Muscle of arm (tissue), 14 donors: ENCODE measurements at places on chromosomes 16 and 17.

- no peak for DNase-seq
These were observed 274.0 kb downstream of the PHKB start for GRCh38 chr16:47734987-47735594.

DNA sequence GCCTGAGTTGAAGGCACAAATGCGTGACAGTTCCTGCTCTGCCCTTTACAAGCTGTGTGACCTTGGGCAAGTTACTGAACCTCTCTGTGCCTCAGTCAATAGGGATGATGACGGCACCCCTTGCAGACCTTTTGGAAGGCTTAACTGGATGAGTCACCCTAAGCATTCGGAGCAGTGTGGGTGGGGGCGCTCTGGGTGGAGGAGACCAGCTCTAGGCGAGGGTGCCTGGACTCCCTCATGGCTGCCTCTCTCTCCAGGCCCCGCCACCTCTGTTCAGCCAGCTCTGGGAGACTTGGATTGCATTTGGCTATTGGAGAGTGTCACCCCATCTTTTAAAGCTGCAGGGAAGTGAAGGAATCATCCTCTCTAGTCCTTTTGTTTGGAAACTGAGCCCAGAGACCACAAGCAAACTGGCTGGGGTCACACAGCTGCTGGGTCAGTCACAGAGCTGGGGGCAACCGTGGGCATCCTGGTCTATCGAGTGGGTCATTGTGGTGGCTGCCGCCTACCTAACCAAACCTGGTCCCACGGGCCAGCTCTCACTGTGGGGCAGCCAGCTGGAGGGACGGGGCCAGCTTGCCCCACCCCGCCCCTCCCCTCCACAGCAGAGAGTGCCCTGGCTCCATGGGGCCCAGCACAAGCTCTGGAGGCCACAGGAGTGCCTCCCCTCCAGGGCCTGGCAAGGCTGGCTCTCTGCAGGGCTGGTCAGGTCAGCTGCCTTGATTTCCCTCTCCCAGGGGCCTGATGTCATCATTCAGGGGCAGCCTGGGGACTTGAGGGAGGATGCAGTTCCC is 20.2 kb upstream of the GSE1 start:
- DNase-seq, result no peak

- no peak for DNase-seq
These were observed 78.9 kb downstream of the IRX5 start for GRCh38 chr16:55009581-55009980.

GRCh38 chr16:56795011-56795410 is 65.1 kb downstream of the NUP93 start:
- no peak for DNase-seq

GRCh38 chr16:64074706-64075105 is 1047.2 kb downstream of the CDH11 start:
- DNase-seq, result peak; percentile 53

GRCh38 chr16:49488740-49489525 is 115.3 kb downstream of the C16orf78 start:
- no peak for DNase-seq

DNA sequence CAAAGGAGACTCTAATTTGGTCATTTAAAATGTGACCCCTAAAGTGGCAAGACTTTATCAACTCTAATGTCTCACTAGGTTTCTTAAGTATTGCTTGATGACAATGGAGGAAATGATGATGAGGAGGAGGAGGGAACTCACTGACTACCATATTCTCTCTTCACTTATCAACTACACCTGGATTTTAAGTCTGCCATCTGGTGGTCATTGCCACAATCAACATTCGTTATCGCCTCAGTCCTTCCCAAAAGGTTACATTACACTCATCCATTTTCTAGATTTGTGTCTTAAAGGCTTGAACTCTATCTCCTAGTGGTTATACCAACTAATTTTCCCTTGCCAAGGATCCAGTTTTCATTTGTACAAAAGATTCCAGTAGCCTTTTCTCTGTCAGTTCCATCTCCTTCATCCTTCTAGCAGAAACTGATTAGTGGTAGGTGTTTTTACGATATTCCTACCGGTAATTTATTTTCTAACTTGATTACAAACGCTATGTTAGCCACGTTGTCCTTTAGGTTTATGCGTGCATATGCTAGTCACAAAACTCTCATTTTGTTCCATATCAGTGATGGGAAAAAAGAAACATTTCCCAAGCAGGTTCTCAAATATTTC is 114.6 kb upstream of the NOG start:
- DNase-seq, result no peak

DNA sequence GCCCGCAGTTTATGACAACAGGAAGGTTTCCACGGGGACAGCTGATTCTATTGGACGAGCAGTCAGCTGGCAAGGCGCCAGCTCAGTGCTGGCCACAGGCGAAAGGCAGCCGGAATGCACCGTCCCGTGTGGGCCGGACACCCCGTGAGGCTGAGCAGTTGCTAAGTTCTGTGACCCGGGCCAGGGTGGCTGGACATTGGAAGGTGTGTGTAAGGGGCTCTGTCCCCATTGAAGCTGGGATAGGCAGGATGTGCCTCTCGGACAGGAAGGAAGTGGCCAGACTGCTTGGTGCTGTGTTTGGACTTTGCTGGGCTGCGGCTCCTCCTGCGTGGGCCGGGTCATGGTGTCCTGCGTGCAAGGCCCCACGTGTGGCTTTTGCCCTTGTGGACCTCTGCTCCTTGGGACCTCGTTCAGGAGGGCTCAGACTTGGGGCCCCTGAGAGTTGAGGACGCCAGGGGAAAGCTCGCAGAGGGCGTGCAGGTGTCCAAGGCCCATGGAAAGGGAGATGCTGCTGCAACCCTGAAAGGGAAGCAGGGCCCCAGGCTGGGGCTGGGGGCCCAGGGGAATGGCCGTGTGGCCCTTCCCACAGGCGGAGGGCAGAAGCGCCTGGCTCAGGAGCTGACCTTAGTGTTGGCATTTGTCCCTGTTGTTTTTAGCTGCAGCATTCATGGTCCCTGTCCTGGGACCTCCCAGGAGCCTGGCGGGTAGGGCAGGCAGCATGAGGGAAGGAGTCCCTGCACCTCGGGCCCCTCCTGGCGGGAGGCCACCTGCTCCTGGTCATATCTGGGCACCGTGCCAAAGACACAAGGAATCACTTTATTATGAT is 10.0 kb downstream of the BAIAP2 start:
- DNase-seq, result peak; percentile 88

- DNase-seq, result no peak
These were observed 3.8 kb downstream of the MARF1 start for GRCh38 chr16:15639061-15639568.

GRCh38 chr17:29010129-29010528 is 4.3 kb upstream of the SEZ6 start:
- no peak for DNase-seq

- no peak for DNase-seq
These were observed 233.1 kb upstream of the GSE1 start for GRCh38 chr16:85380002-85380395.

DNA sequence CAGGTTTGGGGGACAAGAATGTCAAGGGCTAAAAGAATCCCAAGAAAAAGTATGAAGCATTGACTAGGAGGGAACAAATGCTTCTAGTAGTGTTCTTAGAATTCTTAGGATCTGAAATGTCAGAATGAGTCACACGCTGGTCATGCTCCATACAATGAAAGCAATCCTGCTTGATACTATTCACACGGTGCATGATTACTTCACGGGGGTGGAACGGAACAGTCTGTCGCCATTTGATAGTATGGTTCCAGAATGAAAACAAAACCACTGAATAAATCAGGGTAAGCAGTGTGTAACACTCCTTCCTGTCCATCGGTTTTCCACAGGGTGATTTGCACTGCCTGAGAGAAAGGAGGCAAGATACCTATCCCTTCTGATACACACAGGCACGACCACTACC is 22.9 kb upstream of the YWHAE start:
- DNase-seq, result no peak

- DNase-seq, result peak; percentile 21
These were observed at the start of gene P2RX5 for GRCh38 chr17:3695723-3696411. TSS of gene P2RX5 (minus strand) at chr17:3696155. CDS start at chr17:3696005, 150 bp downstream.

- no peak for DNase-seq
These were observed 16.7 kb downstream of the CDH11 start for GRCh38 chr16:65105171-65105570.

DNA sequence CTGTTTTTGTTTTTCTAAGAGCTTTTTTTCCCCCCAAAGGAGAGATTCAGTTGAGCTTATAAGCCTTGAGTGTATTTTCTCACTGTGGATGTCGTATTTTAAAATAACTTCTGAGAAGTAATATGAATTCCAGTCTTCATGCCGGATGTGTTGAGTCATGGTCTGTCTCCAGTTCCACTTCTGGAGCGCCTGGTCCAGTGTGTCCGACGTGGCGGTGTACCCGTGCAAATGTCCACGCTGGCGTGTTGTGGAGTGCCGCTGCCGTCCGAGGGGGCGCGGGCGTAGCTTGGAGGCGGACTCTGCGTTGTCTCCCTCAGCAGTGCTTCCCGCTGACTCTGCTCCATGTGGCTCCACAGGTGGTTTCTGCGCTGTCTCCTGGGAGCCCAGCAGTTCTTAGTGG is 60.9 kb upstream of the ZNF750 start:
- peak; percentile 44 for DNase-seq

- no peak for DNase-seq
These were observed 21.6 kb downstream of the CD300LF start for GRCh38 chr17:74691151-74691550.

GRCh38 chr17:18380471-18381157 is 3.0 kb downstream of the EVPLL start:
- no peak for DNase-seq

DNA sequence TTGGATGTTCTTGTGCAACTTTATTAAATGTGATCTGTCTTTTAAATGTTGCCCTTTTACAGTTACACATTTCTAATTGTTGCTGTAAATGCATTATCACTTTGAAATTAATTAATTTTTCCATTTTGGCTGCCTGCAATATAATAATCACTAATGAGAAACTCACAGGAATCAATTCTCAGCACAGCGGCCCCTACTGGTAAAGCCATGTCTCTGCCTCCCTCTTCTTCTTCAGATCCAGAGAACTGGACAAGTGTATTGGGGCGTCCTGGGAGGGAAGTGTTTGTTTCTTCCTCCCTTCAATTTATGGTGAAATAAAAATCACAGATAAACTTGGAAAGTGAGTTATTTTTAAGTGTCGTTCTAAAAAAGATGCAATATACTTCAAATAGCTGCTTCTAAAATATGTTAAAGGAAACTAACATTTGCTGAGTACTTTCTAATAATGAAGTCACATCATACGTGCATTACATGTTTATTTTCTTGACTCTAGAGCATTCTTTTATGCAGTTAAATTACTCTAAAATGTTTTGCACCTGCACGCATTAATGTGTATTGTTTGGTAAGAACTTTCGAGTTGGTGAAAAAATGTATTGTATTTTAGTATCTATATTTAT is 338.0 kb downstream of the WWOX start:
- no peak for DNase-seq

DNA sequence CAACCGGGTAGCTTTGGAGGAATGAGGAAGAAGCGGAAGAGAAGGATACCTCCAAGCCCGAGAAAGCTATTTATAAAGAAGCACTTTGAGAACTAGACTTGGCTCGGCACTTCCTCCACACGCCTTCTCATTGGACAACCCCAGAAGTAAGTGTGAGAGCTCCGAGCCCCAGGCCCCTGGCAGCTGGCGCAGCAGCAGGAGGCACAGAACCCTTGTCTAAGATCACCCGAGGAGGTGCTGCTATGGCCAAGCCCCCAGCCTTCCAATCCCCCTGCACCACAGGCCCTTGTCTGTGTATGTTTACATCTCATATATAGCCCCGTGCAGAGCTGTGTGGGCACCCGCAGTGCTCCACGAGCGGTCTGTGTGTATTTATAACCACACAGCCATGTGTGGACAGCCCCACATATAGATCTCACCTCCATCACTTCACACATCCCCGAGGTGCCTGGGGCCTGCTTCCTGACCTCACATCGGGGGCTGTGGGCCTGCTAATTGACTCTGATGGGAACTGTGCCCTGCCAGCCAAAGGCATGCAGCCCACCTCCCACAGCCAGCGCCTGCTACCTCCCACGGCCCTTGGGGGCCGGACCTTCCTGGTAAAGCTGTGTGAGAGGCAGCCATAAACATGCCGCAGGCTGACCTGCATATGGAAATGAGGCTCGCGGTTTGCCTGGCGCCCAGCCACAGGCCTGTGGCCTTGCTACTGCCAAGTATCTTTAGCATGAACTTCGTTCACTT is 96.1 kb downstream of the C17orf67 start:
- DNase-seq, result no peak

- no peak for DNase-seq
These were observed 3.7 kb downstream of the PHF12 start for GRCh38 chr17:28947639-28948038.

DNA sequence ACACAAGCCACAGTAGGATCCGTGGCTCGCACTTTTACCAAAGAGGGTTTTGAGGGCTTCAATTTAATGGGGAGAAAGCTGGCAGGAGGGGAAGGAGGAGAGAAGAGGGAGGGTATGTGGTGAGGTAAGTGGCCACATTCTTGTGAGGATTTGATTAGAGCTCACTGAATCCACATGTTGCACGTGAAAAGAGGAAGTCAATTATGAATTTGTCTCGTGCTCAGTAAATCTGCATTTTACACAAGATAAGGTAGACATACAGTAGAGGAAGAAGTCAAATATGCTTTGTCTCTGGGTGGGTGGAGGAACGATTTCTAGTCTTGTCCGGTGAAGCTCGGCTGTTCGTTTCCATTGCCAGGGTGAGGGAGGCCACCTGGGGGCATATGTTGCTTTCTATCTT is 862 bp downstream of the ZNF232 start:
- DNase-seq, result no peak

DNA sequence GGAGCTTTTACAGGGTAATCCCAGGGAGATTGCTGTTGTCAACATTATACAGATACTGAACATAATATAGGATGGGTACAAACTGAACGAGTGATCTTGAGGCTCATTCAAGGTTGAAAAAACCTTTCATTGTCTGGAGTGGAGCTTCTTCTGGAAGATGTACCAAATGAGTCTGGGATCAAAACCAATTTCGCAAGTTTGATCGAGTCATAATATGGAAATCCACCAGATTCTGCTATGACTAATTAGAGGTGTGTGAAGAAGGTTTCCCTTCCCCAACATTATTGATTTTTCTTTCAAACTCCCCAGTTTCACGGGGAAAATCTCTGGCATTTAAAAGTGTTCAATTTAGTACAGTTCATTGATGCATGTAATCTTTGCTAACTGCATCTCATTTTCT is 324.1 kb downstream of the ZFHX3 start:
- no peak for DNase-seq

DNA sequence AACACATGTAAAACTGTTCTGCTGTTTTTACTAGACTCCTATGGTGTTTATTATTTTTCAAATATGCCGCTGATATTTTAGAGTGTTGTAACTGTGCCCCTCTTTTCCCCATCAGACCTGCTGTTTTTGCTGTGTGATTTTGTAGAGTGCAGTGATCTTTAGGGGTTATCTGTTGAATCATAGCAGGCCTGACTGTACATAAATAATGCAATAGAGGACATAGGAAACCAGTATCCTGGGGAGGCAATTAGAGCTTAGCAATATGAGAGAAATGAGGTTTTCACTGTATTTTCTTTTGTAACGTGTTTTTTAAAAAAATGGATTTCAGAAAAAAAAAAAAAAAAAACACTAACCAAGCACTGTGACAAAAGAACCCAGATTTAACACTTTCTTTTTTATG is 662.2 kb downstream of the TOX3 start:
- DNase-seq, result no peak

DNA sequence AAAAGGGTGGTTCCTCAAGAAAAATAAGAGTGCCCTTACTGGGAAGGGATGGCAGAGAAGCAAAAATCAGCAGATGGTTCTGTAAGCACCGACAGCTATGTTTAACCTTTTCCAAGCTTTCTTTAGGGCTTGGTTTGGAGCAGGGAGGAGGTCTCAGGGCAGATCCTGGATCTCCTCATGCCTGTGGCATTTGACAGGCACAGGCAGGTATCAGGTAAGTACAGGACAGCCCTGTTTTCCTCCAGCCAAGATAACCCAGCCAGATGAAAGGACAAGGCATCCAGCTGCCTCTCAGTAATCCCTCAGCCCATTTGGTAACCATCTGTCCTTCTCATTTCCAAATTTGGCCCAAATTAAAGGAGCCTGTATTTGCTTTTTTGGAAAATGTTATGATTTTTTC is 141.5 kb downstream of the TOX3 start:
- DNase-seq, result no peak
